ENCODE measurements at places on chromosomes 12 and 14.

DNA sequence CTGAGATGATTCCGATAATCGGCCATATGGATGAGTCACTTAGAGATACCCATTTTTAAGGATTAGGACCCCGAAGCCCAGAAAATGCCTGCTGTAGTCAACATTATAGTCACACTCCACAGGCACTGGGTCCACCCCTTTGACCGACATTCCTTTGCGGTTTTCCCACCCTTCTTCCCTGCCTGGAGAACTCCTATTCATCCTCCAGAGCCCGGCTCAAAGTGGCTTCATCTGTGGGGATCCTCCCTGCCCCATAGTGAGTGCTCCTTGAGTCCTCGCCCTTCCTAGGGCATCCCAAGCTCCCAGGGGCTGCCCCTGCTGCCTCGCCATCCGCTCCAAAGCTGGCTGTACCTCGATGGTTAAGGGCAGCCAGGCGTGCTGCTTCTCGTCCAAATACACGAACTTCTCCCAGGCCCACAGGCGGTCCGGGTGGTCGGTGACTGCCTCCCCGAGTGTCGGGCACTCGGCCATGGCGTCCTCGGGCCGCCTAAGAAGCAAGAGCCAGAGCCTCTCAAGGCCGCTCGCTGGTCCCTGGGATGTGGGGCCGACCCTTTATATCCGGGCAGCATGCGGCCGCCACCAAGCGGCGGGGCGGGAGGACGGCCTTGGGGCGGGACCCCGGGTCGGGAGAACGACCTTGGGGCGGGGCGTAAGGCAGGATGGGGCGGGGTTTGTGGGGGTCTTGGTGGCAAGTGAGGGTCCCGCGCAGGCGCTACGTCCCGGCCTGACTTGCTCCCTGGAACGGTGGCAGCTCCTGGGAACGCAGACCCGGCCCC, at the start of gene TCL1A:
Gene TCL1A, minus strand, starts transcription at position 530 of the 776 bp plus-strand sequence. Its CDS starts 59 bp downstream, at position 471.
- DNase-seq: no peak

DNA sequence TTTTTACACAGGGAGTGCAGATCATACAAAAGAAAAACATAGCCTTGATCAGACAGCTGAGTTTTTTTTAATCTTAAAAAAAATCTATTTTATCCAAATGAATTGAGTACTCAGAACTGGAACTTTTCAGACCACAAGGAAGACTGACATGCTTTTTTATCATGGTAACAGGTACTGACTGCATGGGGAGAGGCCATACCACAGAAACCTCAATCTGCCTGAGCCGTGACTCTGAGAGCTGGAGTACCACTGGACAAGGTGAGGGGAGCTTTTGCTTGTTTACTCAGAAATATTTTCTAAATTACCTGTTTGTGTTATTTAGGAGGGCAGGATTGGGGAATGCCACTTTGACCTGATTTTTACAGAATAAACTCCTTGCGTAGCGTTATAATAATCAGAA, 143.9 kb downstream of the ALX1 start:
- no peak for DNase-seq

DNA sequence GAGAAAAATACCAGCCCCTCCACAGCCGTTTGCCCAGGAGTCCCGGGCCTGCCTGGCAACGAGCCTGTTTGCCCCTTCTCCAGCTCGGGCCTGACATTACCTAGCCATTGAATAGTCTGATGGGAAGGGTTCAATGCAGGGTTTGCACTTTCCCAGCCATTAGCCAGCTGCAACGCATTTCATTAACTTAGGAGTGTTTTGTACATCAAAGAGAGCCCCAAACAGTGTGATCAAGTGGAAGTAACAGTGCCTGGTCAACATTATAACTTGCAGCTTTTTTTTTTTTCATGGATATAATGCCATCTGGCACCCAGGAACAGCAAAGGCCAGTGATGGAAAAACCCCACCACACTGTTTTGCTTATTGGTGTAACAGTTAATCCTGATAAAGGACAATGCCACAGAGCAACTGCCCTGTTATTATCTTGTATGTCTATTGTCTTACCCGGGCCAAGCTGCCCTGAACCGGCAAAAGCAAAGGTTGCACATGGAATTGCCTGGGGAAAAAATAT, 38.0 kb downstream of the BTG1 start:
- DNase-seq: no peak

GRCh38 chr12:132711080-132711843, 620 bp downstream of the PGAM5 start:
- DNase-seq: peak; percentile 2

DNA sequence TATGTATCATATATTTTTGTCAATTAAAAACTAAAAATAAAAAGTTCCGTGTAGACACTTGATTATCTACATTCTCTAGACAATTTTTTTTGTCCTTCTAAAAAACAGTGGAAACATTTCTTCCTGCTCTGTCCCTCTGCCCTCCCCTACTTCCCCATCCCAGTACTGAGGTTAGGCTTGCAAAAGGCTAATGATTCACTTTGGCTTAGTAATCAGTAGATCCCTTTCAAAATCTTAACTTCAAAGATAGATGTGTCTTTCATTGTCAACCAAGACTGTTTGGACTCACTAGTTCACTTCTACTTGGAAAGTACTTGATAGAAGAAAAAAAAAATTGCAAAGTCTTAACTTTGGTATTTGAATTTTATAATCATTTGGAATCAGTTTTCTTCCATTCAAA, 3.8 kb downstream of the SETD3 start:
- DNase-seq: no peak
